ENCODE measurements at places on chromosomes 3 and 15. TPM values are rescaled to one million over a fixed set of nuclear protein-coding genes. Genes with fewer than 3 reads are reported as not detected.

Gene ROPN1B
- total RNA-seq, result not detected

DNA sequence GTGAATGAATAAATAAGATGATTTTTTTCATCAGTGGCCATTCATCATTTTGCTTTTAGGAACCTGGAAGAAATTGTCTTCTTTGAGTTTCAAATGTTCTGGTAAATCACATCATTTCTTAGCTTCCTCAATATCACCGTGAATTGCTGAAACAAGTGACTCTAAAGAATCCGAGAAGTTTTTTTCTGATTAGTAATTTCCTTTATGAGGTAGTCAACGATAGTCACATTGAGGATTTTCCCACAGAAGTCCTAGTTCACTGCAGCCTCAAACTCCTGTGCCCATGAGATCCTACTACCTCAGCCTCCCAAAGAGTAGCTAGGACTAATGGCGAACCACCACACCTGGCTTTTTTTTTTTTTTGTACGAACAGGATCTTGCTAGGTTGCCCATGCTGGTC, 3.6 kb upstream of the TMPRSS7 start:
- DNase-seq, result no peak
- H3K4me3 ChIP-seq, result no peak overlapping the region
- no peaks in the 10 kb centered on the region for H3K36me3 ChIP-seq
- no peak overlapping the region for H3K27ac ChIP-seq
- H3K4me1 ChIP-seq, result no peaks in the 10 kb centered on the region

DNA sequence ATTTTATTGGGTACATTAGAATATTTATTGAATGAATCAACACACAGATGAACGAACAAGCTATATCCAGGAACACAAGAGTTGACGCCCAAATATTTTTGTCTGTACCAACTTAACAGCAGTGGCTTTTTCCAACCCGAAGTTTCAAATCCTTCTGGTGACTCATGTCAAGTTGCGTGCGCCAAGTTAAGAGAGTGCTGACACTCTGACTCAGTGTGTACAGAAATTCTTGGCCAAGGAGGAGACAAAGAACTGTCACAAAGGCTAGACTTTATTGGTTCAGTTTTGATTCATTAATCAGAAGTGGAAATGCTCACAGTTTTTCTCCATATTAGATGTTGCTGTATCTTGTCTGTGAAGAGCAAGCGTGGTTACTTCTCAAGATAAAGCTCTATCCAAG, 59.6 kb upstream of the TSC22D2 start:
- H3K4me1 ChIP-seq, result peaks cover 85% of the 10 kb centered on the region
- H3K27ac ChIP-seq, result peak overlapping the region; percentile 95
- no peaks in the 10 kb centered on the region for H3K36me3 ChIP-seq
- DNase-seq, result no peak
- H3K4me3 ChIP-seq, result no peak overlapping the region

GRCh38 chr3:123372686-123373473, 76.0 kb downstream of the ADCY5 start:
- H3K27me3 ChIP-seq, result peaks cover 45% of the 10 kb centered on the region
- no peak for DNase-seq
- no peaks in the 10 kb centered on the region for H3K36me3 ChIP-seq
- peaks cover 18% of the 10 kb centered on the region for H3K4me1 ChIP-seq

- H3K27me3 ChIP-seq, result no peaks in the 10 kb centered on the region
- no peak overlapping the region for H3K4me3 ChIP-seq
- DNase-seq, result no peak
- H3K27ac ChIP-seq, result no peak overlapping the region
- peaks cover 11% of the 10 kb centered on the region for H3K4me1 ChIP-seq
- no peaks in the 10 kb centered on the region for H3K36me3 ChIP-seq
These were observed 11.7 kb downstream of the BCL2L10 start for GRCh38 chr15:52100807-52101442.
